ENCODE measurements at places on chromosomes 13 and 19.

- DNase-seq = no peak
Measured at GRCh38 chr19:6039566-6040225, 61.8 kb upstream of the RANBP3 start.

DNA sequence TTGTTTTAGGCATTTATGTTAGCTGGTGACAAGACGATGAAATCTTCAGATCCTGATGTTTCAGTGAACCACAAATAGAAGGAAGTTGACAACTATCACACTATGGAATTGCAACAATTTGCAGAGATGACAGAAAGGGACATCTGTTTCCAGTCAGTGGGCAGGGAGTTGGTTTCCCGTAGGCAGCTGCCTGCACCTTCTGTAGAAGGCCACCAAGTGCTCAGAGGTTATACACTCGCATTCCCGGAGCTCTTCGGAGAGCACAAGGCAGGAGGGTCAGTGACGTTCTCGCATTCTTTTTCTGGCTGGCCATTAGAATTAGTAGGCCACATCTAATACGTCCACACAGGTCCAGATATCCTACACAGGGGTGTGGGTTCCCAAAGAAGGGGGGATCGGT lies 129.4 kb downstream of the SHISA2 start:
- no peak for DNase-seq

DNA sequence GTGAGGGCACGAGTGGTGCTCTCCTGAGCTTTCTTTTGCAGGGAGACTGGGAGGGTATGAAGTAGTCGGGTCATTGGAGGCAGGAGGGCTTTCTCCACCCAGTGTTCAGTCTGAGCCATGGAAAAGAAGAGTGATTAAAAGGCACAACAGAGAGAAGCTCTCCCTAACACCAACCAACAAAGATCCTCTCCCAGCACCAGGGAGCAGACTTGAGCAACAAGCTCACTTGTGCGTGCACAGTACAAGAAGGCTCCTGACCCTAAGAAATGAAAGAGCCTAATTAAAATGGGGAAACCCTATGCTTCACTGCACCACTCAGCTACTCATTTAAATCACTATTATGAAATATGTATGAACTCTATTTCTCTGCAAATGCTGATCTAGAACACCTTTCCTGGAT lies 276.3 kb upstream of the SOX21 start:
- no peak for DNase-seq

GRCh38 chr13:39452417-39452816 lies 150.6 kb downstream of the LHFPL6 start:
- no peak for DNase-seq

- DNase-seq = no peak
Measured at GRCh38 chr13:39516096-39516495, 86.9 kb downstream of the LHFPL6 start.

- DNase-seq = no peak
Measured at GRCh38 chr13:30984620-30985019, 52.2 kb downstream of the TEX26 start.

DNA sequence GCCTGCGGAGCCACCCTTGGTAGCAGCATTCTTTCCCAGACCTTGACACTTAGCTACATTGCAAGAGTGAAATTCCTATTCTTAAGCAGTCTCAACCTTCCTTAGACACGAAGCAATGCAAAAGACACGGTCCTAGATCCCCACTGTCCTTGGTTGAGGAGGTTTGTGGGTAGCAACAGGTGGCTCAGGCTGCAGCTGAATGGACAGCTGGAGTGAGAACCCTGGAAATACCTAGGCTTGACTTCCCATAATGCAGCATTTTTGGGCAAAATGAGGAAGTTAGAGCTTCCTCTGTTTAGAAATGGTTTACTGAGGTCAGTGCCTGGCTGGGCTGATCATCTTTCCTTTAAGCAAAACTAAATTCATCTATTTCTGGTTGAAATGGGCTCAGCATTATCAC lies 296.6 kb downstream of the RFC3 start:
- no peak for DNase-seq

All from hematopoietic multipotent progenitor cell treated with erythropoietin and hydrocortisone succinate and interleukin-3 and kit ligand, for 17 days (in vitro differentiated cells).